ENCODE measurements at places on chromosomes 2 and 18.
A peak's percentile ranks its signal among the peaks of the same experiment; 100 is the strongest.

- no peak for DNase-seq
Measured at GRCh38 chr18:73835656-73836364, 311.8 kb downstream of the FBXO15 start.

DNA sequence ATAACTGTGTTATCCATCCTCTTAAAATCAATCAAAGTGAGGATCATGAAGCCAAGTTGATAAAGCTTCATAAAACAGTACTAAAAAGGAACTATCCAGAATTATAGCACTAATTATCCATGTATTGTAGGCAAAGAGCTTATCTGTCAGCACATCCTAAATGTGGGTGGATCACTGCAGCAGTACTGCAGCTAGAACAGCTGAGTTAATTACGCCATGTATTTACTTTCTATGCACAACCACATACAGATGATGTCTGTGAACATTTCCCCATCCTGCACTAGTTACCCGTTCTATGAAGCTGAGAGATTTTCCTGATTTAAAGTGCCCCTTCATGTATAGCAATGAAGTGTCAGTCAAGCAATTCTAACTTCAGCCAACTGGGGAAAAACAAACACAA is 96.6 kb downstream of the RAPH1 start:
- no peak for DNase-seq

- no peak for DNase-seq
Measured at GRCh38 chr2:121598087-121598486, 51.2 kb downstream of the CLASP1 start.

- no peak for DNase-seq
Measured at GRCh38 chr18:56267334-56267733, 371.1 kb downstream of the TXNL1 start.

GRCh38 chr2:196914867-196915460 is 11.5 kb downstream of the PGAP1 start:
- no peak for DNase-seq

DNA sequence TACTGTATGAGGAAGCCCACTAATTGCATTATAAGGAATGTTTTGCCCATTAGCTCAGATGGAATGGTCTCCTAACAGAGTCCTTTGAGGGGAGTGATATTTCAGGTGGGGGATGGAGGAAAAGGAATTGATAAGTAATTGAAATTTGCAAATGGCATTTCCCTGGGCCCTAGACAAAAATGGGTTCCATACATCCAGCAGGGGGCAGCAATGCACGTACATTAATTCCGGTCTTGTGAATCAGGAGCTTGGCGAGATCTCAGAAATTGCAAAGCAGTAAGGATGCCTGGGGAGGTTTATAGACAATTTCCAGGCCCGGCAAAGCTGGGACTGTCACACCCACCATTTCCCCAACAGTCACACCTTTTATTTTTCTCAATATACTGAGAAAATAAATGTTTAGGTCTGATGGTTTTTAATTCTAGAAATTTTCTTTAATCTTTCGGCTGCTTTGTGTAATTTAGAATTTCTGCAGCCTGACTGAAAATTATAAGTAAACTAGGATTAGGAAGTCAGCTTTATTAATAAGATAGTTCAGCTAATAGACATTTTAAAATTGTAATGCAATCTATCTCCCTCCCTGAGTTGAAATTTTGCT is 122.8 kb downstream of the LYPD1 start:
- no peak for DNase-seq

DNA sequence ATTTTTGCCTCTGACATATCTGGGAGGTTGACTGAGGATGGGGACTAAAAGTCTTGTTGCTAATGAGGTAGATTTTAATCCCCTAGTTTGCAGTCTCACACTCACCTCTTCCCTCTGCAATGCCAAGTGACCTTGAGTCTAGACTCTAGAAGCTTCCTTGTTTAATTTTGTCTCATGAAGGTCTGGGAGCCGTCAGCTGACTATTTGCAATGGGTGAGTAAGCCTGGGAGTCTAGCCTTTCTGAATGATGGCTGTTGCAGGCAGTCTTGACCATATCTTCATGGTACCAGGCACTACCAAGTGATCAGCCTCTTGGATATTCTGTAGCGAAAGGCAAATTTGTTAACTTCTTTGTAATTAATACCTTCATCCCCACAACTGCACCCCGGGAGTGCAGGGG is 61.2 kb downstream of the ARHGAP15 start:
- no peak for DNase-seq

GRCh38 chr18:38790303-38790702 is 1224.7 kb upstream of the CELF4 start:
- DNase-seq = no peak

- no peak for DNase-seq
Measured at GRCh38 chr2:37324536-37324785, 172 bp downstream of the PRKD3 start.

GRCh38 chr18:22015156-22015555 is 154.2 kb upstream of the GATA6 start:
- DNase-seq = no peak

GRCh38 chr2:174577967-174578589 is 19.5 kb downstream of the WIPF1 start:
- peak; percentile 21 for DNase-seq

GRCh38 chr18:25726298-25726697 is 364.1 kb downstream of the SS18 start:
- DNase-seq = no peak

DNA sequence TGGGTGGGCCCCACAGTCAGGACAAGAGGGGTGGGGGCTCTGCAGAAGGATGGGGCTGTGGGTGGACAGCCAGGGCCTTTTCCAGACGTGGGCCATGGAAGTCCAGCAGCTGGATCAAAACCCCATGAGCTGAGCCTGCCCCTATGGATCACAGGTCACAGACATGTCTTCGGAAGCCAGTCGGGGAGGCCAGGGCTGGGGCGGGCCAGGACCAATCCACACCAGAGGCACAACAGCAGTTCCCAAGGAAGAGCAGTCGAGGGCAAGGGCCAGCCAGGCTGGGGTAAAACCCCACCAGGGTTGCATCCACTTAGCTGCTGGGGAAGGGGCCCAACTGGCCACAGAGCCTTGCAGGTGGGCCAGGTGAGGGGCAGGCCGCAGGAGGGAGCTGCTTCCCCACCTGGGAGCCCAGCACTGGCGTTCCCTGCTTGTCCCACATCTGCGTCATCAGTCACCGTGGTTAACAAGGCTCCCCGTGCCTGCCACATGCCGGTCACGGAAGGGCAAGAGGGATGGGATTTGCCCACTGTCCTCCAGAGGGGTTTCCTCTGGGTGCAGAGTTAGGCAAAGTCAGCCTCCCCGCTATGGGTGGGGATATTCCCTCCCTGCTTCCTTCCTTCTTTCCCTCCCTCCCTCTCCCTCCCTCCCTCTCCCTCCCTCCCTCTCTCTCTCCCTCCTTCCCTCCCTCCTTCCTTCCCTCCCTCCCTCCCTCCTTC is 46.4 kb upstream of the ODC1 start:
- DNase-seq = no peak

DNA sequence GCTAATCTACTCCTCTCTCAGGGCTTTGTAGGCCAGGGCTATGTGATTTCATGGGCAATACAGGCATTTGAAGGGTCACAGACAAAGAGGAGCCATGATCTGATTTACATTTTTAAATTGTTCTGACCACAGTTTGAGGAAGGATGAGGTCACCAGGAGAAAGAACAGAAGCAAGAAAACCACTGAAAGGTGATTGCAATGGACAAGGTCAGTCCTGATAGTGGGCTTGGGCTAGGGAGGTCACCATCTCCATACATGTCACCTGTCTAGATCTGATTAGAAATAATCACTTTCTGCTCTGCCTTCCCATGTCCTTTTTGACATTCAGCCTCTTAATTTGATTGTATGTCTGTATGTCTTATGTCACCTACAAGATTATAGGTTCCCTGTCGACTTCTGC is 248.9 kb upstream of the CWC22 start:
- DNase-seq = no peak

- DNase-seq = no peak
Measured at GRCh38 chr2:96099861-96100798, 16.2 kb downstream of the ADRA2B start.

GRCh38 chr18:13243363-13243762 is 24.8 kb downstream of the LDLRAD4 start:
- DNase-seq = no peak

DNA sequence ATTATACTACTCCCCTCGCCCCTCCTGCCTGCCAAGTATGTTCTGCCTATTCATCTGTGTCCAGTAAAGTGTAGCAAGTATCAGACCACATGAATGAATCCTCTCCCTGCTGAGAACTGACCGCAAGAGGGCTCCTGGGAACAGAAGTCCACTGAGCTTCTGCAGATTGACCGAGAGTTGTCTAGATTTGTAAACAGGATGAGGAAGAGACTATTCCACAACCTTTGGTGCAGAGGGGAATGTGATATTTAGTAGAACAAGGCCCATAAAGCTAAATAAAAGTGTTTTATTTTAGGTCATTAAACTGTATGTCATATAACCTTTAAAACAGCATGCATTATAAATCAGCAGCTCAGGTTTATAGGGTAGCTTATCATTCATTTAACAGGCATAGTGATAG is 377.0 kb downstream of the DCC start:
- no peak for DNase-seq

DNA sequence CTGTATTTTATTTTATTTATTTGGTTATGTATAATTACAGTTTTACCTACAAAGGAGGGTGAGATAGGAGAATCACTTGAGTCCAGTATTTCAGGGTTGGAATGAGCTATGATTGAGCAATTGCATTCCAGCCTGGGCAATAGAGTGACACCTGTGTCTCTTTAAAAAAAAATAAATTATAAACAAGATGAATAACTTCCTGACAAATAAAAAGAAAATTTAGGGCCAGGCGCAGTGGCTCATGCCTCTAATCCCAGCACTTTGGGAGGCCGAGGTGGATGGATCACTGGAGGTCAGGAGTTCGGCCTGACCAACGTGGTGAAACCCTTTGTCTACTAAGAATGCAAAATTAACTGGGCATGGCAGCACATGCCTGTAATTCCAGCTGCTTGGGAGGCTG is 17.3 kb downstream of the MTA3 start:
- DNase-seq = no peak

DNA sequence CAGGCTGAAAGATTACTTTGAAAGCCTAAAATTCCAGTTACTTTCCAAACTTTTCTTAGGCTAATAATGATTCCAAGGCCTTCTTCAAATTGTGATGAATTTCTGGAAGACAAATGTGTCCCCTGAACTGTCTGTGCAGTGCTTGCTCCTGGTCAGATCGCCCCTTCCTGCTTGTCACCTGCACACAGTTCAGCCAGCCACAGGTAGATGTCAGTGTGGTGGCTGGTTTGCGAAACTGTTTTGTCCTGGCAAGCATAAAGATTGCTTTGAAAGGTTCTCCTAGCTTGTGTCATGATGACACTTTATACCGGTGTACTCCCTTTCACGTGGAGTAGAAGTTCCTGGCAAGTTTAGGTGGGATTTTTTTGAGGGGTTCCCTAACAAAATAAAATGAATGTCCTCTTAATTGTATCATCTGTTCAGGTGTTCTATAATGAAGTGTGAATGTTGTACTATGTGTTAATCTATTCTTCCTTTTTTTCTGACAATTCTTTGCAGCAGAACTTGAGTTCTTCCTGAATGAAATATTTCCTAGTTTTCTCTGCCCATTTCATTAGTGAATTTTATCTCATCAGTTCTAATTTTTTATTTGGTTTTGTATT is 298.8 kb downstream of the ZNF407 start:
- no peak for DNase-seq

DNA sequence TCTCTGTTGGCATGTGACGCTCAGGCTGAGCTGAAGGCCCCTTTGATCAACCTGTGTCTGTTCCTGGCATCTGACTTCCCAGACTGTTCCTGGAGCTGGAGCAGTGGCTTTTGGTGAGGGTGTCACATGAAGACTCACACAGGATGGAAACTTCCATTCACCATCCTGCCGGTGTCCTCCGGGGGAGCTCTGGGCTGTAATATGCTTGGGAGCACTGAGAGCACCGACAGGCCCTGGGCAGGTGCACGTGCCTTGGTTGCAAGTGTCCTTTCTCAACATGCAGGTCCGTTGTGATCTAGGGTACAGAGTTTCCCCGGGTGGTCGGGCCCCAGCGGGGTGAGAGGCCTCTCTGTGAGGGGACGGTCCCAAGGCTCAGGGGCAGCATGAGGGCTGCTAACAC is 24.8 kb upstream of the GBX2 start:
- DNase-seq = no peak

DNA sequence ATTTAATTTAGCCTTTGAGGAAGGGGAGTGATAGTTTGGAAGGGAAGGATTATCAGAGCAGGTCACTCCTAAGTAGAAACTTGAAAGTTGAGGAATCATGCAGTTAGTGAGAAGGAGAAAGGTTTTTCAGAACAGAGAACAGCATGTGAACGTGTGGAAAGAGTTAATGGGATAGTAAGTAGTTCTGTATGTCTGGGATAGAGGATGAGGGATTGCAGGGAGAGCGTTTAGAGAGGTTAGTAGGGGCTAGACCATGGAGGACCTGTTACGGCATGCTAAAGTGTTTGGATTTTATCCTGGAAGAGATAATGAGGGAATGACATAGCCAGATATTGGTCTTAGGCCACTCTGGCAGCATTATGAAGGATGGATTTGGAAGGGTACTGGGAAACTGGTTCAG is 1.8 kb downstream of the ZNF512 start:
- no peak for DNase-seq

DNA sequence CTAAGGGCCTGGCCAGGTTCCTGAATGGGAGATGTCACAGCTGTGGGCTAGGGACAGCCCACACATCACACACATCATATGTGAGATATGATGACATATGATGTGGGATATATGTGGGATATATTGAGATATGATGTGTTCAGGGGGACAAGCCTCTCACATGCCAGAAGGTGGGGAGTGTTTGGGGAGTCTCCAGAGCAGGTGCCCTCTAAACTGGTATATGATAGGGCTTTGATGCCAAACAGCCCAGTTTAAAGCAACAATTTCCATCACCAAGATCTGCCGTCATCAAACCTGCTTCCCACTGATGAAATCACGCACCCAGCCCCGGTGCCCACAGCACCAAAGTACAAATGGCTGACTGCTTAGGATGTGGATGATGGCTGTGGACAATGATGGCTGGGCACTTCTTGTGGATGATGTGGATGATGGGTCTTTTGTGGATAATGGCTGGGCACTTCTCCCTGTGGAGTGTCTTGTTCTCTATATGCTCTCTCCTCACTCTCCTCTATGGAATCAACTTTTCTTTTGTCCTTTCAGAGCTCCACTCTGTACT is 50.9 kb downstream of the FBLN7 start:
- DNase-seq = no peak
